ENCODE measurements at places on chromosomes 5 and 9.

GRCh38 chr5:13505326-13505725, 439.2 kb downstream of the DNAH5 start:
- DNase-seq, result no peak

- DNase-seq, result no peak
These were observed 120.0 kb upstream of the KLF9 start for GRCh38 chr9:70534471-70534870.

- DNase-seq, result no peak
These were observed 15.2 kb upstream of the AFAP1L1 start for GRCh38 chr5:149256451-149256850.

DNA sequence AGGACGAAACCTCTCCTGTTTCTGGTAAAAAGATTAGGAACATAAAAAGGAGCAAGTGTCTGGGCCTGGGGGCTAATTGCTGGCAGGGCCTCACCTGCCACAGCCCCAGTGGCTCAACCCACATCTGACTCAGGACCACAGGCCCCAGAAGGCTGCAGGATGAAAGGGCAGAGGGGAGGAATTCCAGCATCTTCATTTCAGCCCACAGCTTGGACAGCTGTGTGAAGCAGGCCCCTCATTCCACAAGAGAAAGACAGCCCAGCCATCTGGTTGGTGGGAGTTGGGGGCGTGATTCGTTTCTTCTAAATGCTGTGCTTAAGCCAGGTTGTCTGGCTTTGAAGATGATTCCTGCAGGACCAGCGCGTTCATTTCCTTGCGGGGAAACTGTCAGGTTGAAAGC, 29.1 kb downstream of the NKX2-5 start:
- DNase-seq, result no peak

DNA sequence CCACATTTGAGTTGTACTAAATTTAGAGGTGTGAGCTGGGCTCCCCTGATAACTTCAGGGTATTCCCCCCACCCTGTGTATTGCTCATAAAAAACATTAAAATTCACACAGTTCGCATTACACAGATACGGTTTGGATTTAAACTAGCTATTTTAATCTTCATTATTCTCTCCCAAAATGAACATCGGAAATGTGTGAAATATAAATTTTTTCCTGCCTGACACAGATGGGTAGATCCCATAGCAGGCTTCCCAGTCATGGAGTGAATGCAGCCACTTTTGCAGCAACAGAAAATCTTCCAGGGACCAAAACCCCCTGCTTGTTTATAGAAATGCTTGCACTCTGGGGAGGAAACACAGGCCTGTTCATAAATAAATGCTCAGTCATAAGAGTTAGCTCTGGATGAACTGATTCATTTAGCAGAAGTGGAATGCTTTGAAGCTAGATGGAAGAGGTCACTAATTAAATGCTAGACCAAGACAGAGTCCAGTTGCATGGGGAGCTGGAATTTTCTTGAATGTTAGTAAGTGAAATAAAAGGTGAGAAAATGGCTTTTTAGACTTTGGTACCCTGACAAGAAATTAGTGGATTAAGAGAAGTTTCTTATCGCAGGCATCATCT, 115.6 kb downstream of the PDE8B start:
- DNase-seq, result no peak

DNA sequence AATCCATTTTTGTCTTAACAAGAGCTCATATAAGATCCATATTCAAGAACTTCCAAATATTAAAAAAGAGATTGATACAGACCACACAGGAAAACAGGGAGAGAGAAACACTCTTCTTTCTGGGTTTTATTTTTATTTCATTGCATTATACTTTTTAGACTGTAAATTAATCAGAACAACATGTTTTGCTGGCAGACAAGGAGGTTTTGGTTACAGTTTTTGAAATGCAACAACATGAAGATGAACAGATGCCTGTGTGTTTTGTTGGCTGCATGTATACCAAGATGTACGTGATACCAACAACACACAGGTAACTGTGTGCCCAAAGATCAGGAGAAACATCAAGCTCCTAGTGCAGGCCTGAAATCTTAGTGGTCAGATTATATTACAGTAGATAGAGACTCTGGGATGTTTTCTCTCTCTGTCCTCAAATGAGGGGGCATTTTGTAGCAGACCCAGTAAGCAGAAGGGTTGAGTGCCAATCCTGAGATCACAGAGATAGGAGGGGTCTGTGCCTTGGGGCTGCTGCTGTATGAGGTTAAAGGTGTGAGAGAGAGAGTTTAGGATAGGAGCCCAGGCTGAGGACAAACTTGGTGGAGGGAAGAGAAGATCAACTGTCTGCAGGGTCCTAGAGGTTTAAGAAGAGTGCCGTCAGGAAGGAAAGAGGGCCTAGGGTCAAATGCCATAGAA, 152.2 kb downstream of the DCP2 start:
- no peak for DNase-seq

DNA sequence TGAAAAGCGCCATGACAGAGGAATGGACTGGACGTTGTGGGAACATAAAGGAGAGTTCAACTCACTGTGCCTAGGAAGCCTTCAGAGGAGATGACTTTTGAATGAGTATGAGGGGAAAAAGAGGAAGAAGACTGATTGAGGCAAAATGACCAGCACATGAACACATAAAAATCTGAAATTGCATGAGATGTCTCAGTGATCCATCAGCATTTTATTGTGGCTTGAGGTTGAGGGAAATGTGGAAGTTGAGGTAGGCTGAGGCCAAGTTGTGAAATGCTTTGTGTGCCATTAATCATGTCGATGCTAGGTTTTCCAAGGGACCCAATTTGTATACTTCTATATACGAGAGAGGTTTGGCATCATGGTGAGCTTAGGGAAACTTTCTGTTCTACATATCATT, 140.9 kb upstream of the TLX3 start:
- DNase-seq, result no peak

- no peak for DNase-seq
These were observed 375.1 kb downstream of the CHSY3 start for GRCh38 chr5:130279386-130279785.

- DNase-seq, result no peak
These were observed 3.2 kb upstream of the RAI14 start for GRCh38 chr5:34652914-34653313.

DNA sequence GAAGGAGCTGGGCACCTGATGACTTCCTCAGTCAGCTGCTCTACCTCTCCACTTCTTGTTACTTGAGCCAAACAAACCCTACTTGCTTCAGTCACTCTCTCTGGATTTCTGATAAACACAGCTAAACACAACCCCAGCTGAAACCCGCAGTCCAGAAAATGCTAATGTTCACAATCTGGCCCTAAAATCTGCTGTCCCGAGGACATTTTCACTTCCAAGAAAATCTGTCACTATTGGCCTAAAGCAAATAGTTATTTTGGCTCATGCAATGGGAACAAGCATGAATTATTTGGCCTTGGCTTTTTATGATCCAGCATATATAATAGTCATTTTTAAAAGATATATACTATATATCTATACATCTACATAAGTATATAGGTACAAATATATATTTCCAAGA, 19.1 kb downstream of the FAM81B start:
- no peak for DNase-seq

GRCh38 chr9:18606281-18606680, 132.3 kb downstream of the ADAMTSL1 start:
- no peak for DNase-seq

DNA sequence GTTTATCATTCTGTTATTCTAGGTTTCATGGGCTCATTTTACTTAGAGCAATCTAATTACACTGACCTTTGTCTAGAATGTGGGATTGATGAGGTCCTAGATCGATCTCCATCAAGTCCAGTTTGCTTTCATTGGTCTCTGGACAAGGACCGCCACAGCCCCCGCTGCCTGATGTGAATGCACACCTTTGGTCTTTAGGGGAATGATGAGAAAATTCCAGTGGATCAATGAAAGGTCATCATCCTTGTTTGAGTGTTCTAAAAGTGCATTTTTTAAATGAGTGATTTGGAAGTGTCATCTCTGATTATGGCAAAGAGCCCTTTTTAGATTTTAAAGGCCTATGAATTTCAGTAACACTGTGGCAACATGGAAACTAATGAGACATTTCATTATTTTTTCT, 2.2 kb upstream of the ANKH start:
- DNase-seq, result no peak

- no peak for DNase-seq
These were observed 66.6 kb downstream of the PHF2 start for GRCh38 chr9:93642961-93643360.

DNA sequence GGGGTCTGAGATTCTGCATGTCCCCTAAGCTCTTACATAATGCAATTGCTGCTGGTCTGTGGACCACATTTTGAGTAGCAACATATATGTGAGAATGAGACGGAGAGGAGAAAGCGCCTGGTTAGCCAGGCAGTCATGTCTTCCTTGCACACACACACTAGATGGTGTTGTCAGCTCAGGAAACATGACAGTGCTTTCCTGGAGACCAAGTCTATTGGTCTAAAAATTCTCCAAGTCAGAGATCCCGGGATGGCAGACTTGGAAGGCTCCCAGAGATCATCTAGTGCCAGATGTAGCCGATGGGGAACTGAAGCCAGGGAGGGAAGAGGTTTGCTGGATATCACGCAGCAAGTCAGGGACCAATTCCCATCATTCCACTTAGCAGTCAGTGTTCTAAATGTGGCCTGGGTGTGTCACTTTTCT, 53.4 kb downstream of the GALNT12 start:
- no peak for DNase-seq

GRCh38 chr5:124337996-124338395, 408.4 kb downstream of the ZNF608 start:
- no peak for DNase-seq

DNA sequence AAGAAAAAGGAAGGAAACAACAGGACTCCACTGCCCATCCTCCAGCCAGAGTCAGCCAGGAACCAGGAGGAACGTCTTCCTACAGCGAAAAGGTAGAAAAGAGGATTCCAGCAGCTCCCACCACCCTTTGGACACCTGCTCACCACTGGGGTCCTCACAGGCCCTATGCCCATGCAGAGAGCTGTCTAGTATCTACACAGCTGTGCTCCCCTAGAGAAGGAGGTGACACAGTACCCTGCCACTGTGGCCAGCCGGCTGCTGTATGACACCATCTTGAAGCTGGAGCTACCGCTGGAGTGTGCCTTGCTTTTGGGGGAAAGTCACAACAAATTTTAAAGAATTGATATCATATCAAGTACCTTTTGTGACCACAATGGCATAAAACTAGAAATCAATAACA, 92.6 kb downstream of the GTF3C4 start:
- DNase-seq, result no peak

- DNase-seq, result no peak
These were observed 31.2 kb upstream of the ADRA1B start for GRCh38 chr5:159884917-159885620.

- DNase-seq, result no peak
These were observed 55.3 kb upstream of the RNU6ATAC start for GRCh38 chr9:134219646-134220060.

GRCh38 chr9:107020040-107020530, 157.1 kb downstream of the ZNF462 start:
- no peak for DNase-seq

DNA sequence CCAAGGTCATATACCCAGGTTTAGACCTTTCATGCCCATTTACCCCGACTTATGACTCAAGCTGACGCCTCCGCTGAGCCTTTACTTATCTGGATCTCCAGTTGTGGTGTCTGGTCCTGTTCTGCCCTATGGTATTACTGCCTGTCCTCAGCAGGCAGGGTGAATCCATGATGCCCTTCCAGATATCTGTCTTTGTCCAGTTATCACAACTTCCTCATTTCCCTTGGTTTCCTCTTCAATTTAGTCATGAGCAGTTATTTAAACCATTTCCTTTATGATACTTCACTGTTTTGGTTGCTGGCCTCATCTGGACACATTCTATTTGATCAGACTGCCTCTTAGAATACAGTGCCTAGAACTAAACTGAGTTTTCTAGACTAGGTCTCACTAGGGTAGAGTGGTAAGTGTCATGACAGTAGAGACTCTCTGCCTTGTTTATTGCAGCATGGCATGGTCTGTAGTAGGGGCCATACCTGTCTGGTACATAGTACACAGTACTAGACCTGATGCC, 93.3 kb downstream of the MELK start:
- DNase-seq, result no peak

DNA sequence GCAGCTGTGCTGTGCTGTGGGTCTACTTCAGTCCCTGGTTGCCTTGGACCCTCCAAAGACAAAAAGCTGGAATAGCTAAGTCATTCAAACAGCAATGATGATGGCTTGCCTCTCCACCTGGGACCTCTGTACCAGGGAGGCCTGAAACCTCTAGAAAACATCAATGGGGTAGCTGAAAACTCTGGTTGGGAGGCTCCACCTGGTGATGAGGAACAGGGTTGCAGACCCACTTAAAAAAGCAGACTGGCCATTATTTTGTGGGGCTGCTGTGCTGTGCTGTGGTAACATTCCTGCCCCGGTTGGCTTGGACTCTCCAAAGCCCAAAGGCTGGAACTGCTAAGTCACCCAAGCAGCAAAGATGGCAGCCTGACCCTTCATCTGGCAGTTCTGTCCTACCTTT, 839.3 kb upstream of the ARRDC3 start:
- DNase-seq, result peak; percentile 3

DNA sequence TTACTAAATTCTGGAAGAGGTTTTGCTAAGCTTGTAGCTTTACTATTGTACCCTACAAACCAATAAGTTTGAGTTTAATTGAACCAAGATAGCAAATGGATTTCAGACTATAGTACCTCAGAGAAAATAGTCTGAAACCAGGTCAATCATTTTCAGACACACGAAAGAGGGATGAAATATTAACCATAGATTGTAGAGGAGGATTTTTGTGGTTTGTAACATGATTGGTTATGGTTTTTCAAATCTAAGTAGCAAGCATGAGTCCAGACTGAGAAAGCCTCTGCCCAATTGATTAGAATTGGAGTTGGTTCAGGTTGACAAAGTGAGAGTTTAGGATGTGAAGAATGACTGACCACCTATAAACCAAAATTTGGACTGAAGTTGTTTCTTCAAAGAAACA, 562.7 kb upstream of the DMAC1 start:
- DNase-seq, result no peak

- no peak for DNase-seq
These were observed 106.5 kb upstream of the LRRTM2 start for GRCh38 chr5:138981586-138981985.

DNA sequence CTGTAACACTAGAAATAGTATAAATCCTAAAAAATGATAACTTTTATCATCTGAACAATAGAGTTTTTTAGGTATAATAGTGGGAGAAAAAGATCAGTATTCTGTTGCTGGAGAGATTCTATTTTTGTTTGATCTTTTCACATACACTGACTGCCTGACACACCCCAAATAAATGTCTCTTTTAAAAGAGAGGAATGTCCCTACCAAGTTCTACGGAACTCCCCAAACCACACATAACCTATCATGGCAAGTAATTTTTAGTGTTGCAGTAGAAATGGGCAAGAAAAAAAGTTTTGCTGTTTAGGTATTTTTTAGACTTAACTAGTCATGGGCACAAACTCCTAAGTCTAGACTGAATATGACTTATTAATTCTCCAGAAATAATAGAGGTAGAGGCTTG, 139.1 kb downstream of the ELAVL2 start:
- no peak for DNase-seq
